ENCODE measurements at places on chromosomes 5 and 9.
A peak's percentile ranks its signal among the peaks of the same experiment; 100 is the strongest.

- no peak for DNase-seq
These were observed 170.7 kb upstream of the SPRY4 start for GRCh38 chr5:142495531-142495930.

DNA sequence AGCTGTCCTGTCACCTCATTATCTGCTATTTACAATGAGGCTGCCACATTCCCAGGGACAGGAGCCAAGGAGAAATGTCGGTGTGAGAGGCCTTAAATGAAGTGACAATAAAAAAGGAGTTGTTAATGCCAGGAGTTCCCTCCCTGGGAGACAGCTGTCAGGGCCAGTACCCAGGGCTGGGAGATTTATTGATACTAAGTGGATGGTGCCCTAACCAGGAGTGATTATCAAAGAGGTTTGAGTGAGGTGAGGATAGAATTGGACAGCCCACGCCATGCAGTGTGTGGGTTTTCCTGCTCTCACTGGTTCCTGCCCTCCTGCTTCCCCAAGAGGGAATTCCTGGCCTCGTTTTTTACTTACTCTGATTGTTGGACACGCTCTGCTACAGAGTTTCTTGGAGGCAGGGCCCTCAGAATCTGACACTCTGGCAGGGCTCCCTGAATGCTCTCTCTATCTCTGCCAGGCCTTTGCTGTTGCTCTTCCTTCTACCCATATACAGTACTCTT, 150.8 kb downstream of the GRIA1 start:
- DNase-seq: no peak

DNA sequence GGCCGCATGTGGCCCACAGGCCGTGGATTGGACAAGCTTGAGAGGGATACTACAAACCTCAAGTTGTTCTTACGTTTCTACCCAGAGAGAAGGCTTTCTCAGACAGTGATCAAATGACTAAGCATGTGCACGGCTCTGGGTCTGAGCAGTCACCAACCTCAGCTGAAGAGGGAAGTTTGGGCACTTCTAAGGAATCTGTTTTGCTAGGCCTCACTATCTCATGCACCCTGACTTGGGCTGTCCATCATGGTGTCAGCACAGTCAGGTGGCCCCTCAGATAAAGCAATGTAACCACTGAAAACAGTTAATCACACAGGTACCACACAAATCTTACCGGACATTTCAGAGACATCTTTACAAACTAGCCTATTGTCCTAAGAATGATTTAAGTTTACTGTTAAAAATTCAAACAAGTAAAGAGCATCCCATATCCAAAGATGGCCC, 24.6 kb downstream of the CSF2 start:
- no peak for DNase-seq

DNA sequence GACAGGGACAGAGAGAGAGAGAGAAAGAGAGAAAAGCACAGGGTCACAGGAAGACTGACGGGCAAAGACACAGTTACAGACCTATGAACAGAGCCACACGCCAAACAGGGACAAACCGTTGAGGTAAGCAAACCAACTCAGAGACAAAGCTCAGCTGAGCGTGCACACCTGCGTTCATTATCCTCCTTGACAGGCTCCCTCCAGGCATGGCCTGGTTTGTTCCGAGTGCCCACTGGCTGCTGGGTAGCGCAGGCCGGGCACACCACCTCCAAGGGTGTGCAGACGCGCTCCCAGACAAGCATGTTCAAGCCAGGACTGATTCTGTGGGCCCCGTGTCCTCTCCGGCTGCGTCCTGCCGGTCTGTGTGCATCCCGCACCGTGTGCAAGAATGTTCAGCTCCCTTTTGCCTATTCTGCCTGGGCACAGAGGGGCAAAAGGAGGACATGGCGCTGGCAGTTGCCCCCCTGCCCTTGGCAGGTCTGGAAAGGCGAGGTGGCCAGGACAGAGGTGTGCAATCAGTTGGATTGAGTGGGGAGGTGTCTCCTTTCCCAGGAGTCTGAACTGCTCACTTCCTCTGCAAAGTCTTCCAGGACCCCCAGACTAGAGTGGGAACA, 467 bp upstream of the SMIM32 start:
- no peak for DNase-seq

DNA sequence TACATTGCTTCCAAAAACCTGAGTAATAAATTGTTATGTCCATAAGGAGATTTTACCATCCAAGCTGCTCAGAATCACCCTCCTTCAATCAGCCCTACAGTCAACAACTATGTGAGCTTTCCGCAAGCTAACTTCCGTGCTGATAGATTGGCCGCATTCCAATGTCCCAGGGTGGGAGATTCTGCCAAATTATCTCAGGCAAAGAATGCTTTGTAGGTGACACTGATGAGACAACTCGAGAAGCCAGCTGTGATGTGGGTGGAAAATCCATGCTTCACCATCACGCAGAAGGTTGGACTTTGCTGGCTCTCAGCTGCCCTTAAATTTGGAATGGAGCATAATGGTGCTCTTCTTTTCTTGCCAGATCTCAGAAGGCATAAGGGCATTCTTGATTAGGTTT, 44.9 kb upstream of the HCN1 start:
- DNase-seq: no peak

DNA sequence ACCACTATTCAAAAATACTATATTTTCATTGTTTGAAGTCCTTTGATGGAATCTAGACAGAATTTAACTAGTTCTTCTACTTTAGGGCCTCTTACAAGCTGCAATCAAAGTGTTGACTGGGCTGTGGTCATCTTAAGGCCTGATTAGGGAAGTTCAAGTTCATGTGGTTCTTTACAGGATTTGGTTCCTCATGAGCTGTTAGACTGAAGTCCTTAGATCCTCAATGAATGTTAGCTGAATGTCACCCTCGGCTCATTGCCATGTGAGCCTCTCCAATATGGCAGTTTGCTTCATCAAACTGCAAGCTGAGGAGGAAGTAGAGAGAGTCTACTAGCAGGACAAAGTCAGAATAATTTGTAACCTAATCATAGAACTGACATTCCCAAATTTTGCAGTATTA, 135.1 kb downstream of the CSNK1G3 start:
- DNase-seq: no peak

DNA sequence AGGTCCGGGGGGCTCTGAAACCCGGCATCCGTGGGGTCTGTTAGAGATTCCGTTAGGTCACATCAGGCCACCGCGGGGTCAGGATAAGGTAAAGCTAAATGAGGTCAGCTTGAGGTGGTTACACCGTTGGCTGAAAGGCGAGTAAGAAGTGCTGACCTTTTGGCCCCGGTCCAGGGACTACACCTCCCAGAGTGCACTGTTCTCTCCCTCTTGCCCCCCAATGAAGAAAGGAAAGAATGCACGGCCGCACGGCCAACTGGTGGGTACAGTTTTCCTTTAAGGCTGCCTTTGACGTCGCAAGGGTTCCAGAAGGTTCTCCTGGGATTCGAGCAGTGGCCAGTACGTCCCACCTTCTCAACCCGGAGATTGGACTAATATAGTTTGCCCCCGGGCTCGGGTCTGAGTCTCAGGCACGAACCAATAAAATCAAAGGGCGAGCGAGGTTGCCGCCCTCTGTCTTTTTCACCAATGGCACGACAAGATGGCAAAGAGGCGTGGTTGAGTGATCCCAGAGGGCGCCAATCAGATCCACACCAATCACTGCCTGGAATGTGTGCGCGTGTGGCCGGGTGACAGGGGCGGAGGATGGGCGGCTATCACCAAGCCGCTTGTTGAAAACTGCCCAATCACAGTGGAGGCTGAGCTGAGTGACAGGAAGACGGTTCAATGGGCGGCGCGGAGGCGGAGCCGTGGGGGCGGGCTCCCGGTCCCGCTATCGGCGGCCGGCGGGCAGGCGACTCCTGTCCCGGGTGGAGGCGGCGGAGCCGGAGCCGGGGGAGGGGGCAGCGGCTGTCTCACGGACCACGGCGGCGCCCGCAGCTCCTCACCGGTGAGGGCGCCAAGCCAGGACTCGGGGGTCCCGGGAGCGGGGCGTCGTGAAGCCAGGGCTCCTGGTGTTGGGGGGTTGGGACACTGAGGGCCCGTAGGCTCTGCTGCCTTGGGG, at the start of gene DNAJB5:
Gene DNAJB5, plus strand, starts transcription at position 743 of the 943 bp plus-strand sequence. CDS start 886 bp downstream, outside the sequence.
- peak; percentile 100 for DNase-seq

- DNase-seq: no peak
These were observed 7.7 kb upstream of the SLC35D2 start for GRCh38 chr9:96391021-96391765.

GRCh38 chr5:68345171-68345570, 129.6 kb downstream of the PIK3R1 start:
- no peak for DNase-seq

DNA sequence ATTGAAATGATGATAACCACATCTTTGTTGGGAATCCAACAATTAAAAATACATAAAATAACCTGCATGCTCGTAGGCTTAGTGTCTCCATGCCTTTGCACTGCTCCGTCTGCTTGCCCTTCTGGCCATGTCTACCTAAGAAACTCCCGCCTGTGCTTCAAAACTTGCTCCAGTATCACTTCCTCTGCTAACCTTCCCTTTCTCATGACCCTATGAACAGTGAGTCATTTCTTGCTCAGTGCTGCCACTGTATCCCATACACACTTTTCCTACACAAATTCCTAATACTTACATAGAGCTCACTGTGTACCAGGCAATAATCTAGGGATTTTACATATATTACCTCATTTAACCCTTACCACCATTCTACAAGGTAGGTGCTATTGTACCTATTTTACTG, 33.5 kb downstream of the TMEM245 start:
- no peak for DNase-seq

DNA sequence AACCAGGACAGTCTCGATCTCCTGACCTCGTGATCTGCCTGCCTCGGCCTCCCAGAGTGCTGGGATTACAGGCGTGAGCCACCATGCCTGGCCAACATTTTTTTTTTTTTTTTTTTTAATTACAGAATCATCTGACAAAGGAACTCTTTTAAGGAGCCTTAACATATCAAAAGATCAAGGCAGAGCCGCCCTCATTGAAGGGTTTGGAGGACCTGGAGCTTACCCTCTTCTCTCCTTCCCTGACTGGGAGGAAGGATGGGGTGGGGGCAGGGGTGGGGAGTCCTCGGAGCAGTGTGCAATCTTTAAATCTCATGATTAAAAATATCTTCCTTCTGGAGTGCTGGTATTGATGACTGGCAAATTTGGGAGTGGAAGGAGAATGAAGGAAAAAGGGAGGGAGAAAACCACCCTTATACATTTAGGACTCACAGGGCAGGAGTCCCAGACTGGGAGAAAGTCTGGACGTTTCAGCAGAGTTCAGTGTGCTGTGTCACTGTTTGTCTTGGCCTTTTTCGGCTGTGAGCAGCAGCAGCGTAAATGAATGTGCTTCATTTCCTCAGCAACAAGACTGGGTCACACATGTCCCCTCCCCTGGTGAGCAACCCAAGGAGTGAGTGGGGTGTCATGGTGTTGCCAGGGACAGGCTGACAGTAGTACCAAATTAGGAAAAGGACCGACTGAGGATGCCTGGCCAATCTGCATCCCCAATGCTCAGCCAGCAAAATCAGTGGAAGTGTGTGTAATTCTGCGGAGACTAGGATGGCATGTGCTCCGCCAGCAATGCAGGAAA, 115.3 kb upstream of the BNC2 start:
- peak; percentile 67 for DNase-seq

- DNase-seq: no peak
These were observed 47.3 kb upstream of the SUB1 start for GRCh38 chr5:32538031-32538547.

GRCh38 chr5:45642370-45642769, 53.8 kb downstream of the HCN1 start:
- no peak for DNase-seq

GRCh38 chr9:21873540-21874221, 71.2 kb downstream of the MTAP start:
- DNase-seq: peak; percentile 5

GRCh38 chr5:110846398-110847001, 107.7 kb downstream of the SLC25A46 start:
- DNase-seq: no peak

DNA sequence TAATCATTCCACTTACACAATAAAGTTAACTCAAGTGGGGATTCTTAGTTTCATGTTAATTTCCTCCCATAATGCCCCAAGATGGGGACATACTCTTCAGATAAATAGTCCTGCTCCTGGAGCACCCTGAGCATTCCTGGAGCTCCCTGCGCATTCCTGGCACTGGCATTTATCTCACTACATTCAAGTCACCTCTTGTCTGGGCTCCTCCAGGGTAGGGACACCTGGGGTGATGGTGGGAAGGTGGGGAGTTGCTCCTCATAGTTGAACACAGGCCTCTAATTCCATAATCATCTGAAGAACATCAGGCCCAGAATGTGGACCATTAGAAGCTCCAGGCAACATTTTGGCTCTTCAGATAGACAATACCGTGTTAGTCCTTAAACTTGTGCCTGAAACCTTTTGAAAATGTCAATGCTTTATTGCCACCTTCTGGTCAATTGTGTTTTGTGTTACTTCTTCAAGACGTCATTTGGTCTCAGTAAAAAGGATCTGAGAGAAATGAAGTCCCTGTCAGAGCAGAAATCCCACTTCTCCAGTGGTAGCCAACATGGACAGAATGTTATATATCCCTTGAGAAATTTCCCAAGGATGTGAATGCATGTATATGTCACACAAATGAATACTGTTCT, 14.2 kb upstream of the AGGF1 start:
- no peak for DNase-seq

DNA sequence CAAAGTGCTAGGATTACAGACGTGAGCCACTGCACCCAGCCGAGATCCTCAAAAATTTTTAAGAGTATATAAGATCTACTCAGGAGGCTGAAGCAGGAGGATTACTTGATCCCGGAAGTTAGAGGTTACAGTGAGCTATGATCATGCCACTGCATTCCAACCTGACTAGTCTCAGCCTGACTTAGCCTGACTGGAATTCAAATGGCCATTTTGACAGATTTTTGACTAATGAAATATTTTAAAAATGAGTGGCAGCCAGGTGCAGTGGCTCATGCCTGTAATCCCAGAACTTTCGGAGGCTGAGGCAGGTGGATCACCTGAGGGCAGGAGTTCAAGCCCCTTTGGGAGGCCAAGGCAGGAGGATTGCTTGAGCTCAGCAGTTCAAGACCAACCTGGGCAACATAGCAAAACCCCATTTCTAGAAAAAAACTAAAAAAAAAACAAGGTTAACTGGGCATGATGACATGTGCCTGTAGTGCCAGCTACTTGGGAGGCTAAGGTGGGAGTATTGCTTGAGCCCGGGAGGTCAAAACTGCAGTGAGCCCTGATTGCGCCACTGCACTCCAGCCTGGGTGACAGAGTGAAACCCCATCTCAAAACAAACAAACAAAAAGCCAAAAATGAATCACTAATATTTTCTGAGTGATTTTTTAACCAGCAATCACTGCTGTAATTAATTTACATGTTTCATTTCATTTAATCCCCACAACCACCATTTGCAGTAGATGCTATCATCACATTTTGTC, 16.6 kb downstream of the ATOX1 start:
- peak; percentile 32 for DNase-seq

GRCh38 chr5:76805821-76806505, 12.9 kb upstream of the F2RL1 start:
- peak; percentile 88 for DNase-seq

Measured in hepatic stellate cell (primary cell).